ENCODE measurements at places on chromosomes 5 and 9.

DNA sequence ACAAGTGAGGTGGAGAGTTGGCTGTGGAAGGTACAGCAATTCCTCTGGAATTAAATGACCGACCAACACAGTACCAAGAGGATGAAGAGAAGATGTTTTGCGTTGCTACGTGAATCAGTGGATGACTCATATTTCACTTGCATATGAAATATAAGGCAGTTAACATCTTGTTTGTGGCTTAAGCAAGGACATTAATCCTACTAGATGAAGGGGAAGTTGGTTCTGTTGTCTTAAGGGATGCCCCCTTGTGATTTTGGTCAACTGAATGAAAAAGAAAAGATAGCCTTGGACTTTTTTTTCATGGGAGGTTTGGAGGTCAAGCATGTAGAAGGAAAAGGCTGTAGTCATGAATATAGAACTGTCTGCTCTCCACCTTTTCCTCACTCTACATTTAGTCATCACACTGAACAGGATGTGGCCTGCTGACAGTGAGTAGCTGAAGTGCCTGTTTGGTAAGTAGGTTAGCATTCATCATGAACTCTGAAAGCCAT is 33.9 kb downstream of the VLDLR start:
- peaks cover 18% of the 10 kb centered on the region for H3K36me3 ChIP-seq
- no peaks in the 10 kb centered on the region for H3K27me3 ChIP-seq
- peaks cover 20% of the 10 kb centered on the region for H3K4me1 ChIP-seq
- H3K27ac ChIP-seq, result peak overlapping the region; percentile 80

GRCh38 chr5:127311781-127312525 is 21.4 kb downstream of the MEGF10 start:
- H3K27ac ChIP-seq, result no peak overlapping the region
- no peak for DNase-seq
- H3K4me1 ChIP-seq, result no peaks in the 10 kb centered on the region
- no peaks in the 10 kb centered on the region for H3K36me3 ChIP-seq
- no peaks in the 10 kb centered on the region for H3K27me3 ChIP-seq
- H3K4me3 ChIP-seq, result no peak overlapping the region

DNA sequence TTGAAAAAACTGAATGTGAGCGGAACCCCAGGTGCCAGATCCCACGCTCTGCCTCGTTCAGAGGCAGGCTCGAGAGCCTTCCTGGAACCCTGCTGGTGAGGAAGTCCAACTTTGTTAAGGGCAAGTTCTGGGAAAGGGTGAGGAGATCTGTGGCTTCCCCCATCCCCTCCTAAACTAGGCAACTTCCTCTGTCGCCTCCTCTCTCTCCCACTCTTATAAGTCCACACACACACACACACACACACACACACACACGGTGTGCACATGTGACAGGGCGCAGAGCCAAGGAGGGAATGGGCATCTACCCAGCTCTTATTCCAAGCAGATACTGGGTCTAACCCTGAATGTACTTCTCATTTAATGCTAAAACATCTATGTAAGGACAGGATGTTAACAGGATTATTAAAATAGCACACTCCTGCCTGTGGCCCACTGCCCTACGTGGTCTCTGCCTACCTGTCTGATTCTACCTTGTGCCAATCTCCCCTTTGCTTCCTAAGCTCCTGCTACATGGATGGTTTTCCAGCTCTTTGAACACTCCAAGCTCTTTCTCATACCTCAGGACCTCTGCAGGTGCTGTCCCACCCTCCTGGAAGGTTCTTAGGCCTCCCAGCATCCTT is 72.4 kb upstream of the FBXW11 start:
- H3K27me3 ChIP-seq, result no peaks in the 10 kb centered on the region
- no peaks in the 10 kb centered on the region for H3K36me3 ChIP-seq
- H3K4me1 ChIP-seq, result no peaks in the 10 kb centered on the region
- H3K27ac ChIP-seq, result no peak overlapping the region
- DNase-seq, result no peak
- no peak overlapping the region for H3K4me3 ChIP-seq

DNA sequence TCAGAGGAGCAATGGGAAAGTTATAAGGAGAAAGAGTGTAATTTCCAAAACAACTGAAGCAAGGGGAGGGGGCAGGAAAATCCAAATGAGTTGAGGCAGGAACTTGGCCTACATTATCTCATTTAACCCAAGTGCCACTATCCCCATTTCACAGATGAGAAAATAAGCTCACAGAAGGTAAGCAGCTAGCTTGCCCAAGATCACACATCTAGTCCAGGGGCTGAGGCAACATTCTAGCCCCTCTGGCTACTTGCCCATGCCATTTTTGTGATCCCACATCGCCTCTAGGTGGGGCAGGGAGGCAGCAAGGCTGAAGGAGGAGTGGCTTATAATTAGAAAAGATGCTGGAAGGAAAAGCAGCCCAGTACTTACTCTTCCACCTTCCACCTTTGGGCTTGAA is 2.6 kb upstream of the PSIP1 start:
- H3K27me3 ChIP-seq, result no peaks in the 10 kb centered on the region
- no peak overlapping the region for H3K27ac ChIP-seq
- no peak overlapping the region for H3K4me3 ChIP-seq
- H3K36me3 ChIP-seq, result no peaks in the 10 kb centered on the region

- no peak for DNase-seq
- H3K36me3 ChIP-seq, result no peaks in the 10 kb centered on the region
- H3K4me1 ChIP-seq, result no peaks in the 10 kb centered on the region
- H3K27me3 ChIP-seq, result no peaks in the 10 kb centered on the region
These were observed 84.2 kb downstream of the ARL15 start for GRCh38 chr5:54226215-54226614.

GRCh38 chr9:36138901-36139300 is 2.4 kb downstream of the GLIPR2 start:
- no peak overlapping the region for H3K27ac ChIP-seq
- DNase-seq, result no peak
- peaks cover 30% of the 10 kb centered on the region for H3K27me3 ChIP-seq
- no peak overlapping the region for H3K4me3 ChIP-seq

DNA sequence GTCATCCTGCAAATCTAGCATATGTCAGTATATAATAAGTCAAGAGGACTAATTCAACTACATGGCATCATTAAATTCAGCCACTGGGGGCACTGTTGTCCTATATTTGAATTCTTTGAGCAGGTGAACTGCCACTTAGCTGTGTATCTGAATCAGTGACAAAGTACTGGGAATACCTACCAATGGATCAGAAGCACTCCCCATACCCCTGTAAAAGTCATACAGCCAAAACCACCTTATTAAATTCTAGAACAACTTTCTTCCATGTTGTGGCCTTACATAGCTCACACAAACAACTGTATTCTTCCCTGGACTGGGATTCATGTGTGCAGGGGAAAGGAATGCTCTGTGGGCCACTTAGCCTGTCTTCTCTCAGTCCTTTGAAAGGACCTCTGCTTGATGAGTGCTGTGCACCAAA is 57.4 kb upstream of the PLPP6 start:
- H3K4me1 ChIP-seq, result peaks cover 6% of the 10 kb centered on the region
- no peak for DNase-seq
- H3K36me3 ChIP-seq, result no peaks in the 10 kb centered on the region
- no peak overlapping the region for H3K27ac ChIP-seq
- H3K4me3 ChIP-seq, result no peak overlapping the region

- no peak overlapping the region for H3K4me3 ChIP-seq
- no peaks in the 10 kb centered on the region for H3K27me3 ChIP-seq
- no peak overlapping the region for H3K27ac ChIP-seq
- DNase-seq, result no peak
- H3K36me3 ChIP-seq, result peaks cover 19% of the 10 kb centered on the region
These were observed 67.6 kb downstream of the SMARCA2 start for GRCh38 chr9:2082772-2083171.

DNA sequence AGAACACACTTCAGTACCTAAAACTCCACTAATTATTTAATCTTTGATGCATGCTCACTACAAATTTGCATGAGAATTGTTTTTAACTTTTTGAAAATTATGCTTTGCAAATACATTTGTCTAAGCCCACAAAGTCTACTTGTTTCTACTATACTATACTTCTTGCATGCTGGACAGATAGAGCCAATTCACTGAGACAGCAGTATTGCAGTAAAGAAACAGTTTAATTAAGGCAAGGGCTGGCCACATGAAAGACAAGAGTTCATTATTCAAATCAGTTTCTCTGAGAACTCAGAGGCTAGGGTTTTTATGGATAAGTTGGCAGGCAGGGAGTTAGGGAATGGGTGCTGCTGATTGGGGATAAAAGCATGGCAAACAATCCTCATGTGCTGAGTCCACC is 6.0 kb upstream of the FXN start:
- no peak overlapping the region for H3K4me3 ChIP-seq
- no peaks in the 10 kb centered on the region for H3K27me3 ChIP-seq
- no peaks in the 10 kb centered on the region for H3K4me1 ChIP-seq
- no peaks in the 10 kb centered on the region for H3K36me3 ChIP-seq
- H3K27ac ChIP-seq, result no peak overlapping the region

DNA sequence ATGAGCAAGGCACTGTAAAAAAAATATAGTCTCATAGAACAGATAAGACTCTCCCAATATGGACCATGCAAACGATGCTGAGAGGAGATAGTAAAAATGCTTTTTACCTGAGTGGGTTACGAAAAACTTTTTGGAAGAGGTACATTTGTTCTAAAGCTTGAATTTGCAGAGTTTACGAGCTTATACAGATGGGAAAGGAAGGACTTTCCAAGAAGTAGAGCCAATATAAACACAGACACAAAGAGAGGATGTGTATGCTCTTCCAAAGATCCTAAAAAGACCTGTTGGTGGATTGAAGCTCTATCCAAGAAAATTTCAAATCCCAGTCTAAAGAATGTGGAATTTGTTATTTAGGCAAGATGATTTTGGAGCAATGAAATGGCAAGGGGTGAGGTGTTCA is 127.1 kb upstream of the SLCO6A1 start:
- H3K27ac ChIP-seq, result no peak overlapping the region
- no peaks in the 10 kb centered on the region for H3K36me3 ChIP-seq
- H3K4me1 ChIP-seq, result peaks cover 34% of the 10 kb centered on the region
- no peaks in the 10 kb centered on the region for H3K27me3 ChIP-seq
- no peak overlapping the region for H3K4me3 ChIP-seq

- H3K27ac ChIP-seq, result peak overlapping the region; percentile 86
- no peak overlapping the region for H3K4me3 ChIP-seq
- DNase-seq, result no peak
- H3K4me1 ChIP-seq, result peaks cover 100% of the 10 kb centered on the region
- no peaks in the 10 kb centered on the region for H3K36me3 ChIP-seq
These were observed 89.9 kb downstream of the DAB2IP start for GRCh38 chr9:121741228-121741918.

DNA sequence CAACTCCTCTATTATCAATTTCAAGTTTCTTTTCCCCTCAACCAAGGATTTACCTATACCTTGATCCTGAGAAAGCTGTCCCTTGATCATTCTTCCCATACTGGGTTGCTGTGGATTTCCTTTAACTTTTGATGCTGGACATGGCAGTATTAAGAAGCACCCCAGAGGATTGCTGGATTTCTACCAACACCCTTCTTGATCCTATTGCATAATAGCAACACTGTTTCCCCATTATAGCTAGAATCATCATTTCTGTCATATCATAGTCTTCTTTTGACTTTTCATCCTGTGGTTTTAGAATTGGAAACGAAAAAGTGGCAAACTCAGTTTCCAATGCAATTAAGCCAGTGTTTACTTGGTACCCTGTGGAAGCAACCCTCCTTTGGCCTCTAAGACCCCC is 154.9 kb downstream of the ARRDC3 start:
- H3K27me3 ChIP-seq, result no peaks in the 10 kb centered on the region
- no peak for DNase-seq
- H3K4me3 ChIP-seq, result no peak overlapping the region
- no peaks in the 10 kb centered on the region for H3K36me3 ChIP-seq

DNA sequence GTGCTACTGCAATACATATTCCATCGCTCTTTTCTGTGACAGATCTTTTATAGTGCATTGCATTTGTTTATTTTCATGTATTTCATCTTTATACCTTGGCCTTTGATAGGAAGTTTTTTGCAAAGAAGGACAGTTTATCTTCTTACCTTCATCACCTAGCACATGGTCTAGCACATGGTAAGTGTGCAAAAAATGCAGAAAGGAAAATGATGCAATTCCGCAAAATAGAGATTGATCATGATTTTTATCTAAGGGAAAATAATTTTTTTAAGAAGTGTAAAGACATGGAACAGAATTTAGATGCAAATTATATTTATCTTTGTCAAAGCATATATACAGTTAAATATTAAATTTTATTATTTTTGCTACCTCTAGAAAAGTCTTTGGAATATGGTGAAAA is 19.2 kb upstream of the NIM1K start:
- H3K4me1 ChIP-seq, result no peaks in the 10 kb centered on the region
- H3K36me3 ChIP-seq, result peaks cover 90% of the 10 kb centered on the region
- H3K4me3 ChIP-seq, result no peak overlapping the region

DNA sequence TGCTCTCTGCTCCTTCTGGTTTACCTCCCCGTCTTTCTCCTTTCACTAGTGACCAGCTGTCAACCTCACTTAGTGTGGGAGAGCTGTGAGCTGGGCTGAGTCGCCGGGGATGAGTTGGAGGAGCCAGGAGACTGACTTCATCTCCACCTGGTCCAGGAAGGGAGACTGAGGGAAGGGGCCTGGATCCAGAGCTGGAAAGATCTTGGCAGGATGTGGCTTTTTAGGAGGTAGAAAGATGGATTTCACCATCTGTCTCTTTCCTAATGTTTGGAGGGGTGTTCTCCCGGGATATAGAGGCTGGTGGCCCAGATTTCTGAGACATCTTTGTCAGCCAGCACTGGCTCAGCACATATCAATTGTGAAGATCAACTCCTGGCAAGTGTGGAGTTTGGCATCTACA is 37.1 kb upstream of the TNC start:
- peaks cover 22% of the 10 kb centered on the region for H3K4me1 ChIP-seq
- no peaks in the 10 kb centered on the region for H3K36me3 ChIP-seq
- DNase-seq, result no peak

DNA sequence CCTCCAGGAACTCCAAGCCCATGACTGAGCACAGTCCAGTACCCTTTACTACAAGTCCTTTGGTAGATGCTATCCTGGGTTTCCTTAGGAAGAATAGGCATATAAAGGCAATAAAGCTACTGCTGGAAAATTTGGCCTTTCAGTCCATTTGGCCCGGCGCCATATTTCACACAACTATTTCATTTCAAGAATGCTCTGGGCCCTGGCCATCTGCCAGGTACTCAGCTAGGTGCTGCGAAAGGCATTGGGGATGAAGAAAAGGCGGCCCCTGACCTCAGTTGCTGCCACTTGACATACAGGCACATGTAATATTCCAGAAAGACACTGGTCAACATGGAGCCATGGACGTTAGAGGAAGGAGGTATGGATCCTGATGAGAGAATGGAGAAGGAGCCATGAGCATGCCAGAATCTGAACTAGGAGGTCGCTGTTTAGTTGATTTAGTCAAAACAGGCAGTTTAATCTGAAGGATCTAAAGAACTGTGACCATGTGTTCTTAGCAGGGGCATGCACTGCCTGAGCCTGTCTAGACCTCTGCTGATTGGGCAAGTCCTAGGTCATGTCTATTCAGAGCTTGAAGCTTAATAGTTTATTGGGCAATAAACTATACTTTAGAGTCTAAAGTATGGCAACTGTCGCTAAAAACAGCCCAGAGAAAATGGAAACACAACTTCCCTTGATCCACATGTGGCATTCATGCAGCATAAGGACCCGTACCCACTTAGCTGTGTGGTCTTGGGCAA is 149.3 kb downstream of the MELK start:
- no peaks in the 10 kb centered on the region for H3K4me1 ChIP-seq
- H3K36me3 ChIP-seq, result no peaks in the 10 kb centered on the region
- H3K27me3 ChIP-seq, result no peaks in the 10 kb centered on the region
- no peak overlapping the region for H3K27ac ChIP-seq
- H3K4me3 ChIP-seq, result no peak overlapping the region
- DNase-seq, result no peak
